ENCODE measurements at places on chromosomes 3 and 15.

GRCh38 chr3:14773691-14774128, 45.1 kb upstream of the FGD5 start:
- DNase-seq: no peak

GRCh38 chr15:67094001-67094826, 28.8 kb downstream of the SMAD3 start:
- no peak for DNase-seq

GRCh38 chr3:10268116-10268515, 19.9 kb downstream of the TATDN2 start:
- no peak for DNase-seq

- DNase-seq: no peak
Measured at GRCh38 chr3:107765524-107765923, 242.8 kb downstream of the BBX start.

- no peak for DNase-seq
Measured at GRCh38 chr15:62099094-62099601, 32.4 kb downstream of the C2CD4A start.

- DNase-seq: no peak
Measured at GRCh38 chr15:62903437-62903836, 139.1 kb upstream of the TPM1 start.

GRCh38 chr15:31273258-31273941, 53.2 kb upstream of the KLF13 start:
- DNase-seq: no peak

DNA sequence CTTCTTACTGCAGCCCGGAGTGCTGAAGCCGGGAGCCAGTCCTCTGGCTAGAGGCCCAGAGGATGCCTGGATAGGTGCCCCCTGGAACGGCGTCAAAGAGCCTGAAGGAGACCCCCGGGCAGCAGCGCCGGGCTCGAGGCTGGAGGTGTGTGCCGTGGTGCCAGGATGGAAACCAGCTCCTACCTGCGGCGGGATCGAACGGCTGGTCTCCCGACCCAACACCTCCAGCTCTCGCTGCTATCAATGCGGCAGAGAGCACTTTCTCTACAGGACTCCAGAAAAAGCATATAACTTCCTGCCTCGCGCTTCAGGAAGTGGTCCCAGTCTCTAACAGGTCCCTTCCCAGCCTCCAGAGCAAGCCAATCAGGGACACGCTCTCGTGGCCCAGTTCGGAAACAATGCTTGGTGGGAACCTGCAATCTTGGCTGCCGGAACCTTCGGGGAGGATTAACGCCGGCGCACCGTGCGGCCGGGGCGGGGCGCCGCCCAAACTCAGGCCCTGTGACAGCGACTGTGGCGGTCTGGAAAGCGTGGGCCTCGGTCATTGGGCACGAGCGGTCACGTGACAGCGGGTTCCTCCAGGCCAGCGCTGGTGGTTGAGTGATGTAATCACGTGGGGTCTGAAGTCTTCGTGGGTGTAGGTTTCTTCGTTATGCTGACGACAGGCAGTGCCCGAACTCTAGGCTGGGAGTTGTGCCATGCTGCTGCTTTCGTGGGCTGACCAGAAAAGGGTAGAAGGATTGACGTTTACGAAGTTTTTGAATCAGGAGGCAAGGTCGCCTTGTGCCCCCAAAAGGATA, at the start of gene SLC33A1:
Gene SLC33A1, minus strand, starts transcription at position 287 of the 800 bp plus-strand sequence. CDS start 430 bp downstream, outside the sequence.
- DNase-seq: peak; percentile 95
